ENCODE measurements at places on chromosomes 4 and X. TPM values are rescaled to one million over a fixed set of nuclear protein-coding genes. Genes with fewer than 3 reads are reported as not detected.

Gene CCDC110
- 10.3 TPM for total RNA-seq

- no peaks in the 10 kb centered on the region for H3K36me3 ChIP-seq
- H3K4me1 ChIP-seq = no peaks in the 10 kb centered on the region
- DNase-seq = no peak
- H3K4me3 ChIP-seq = no peak overlapping the region
- no peaks in the 10 kb centered on the region for H3K27me3 ChIP-seq
Observed at GRCh38 chr4:16824278-16824806, 74.1 kb downstream of the LDB2 start.

DNA sequence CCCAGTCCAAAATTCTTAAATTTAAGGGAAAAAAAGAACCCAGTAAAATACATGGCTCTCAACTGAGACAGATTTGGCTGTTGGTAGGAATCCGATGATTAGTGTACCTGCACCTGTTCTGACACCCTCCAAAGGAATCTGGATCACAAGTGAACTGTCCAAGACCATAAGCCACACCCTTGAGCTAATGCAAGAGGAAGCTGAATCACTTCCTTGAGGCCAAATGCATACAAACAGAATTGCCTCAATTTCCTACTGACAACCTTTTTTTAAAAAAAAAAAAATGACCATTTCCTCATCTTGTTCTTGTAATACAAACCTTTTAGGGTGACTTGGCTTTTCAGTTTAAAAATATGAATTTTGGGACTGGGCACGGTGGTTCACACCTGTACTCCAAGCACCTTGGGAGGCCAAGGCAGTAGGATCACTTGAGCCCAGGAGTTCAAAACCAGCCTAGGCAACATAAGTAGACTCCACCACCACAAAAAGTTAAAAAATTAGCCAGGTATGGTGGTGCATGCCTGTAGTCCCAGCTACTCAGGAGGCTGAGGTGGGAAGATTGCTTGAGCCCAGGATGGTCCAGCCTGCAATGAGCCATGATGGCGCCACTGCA, 10.7 kb upstream of the FBXL5 start:
- H3K27me3 ChIP-seq = no peaks in the 10 kb centered on the region
- DNase-seq = no peak
- no peaks in the 10 kb centered on the region for H3K4me1 ChIP-seq

GRCh38 chr4:94334476-94334875, 8.2 kb downstream of the HPGDS start:
- H3K4me1 ChIP-seq = peaks cover 6% of the 10 kb centered on the region
- no peak for DNase-seq
- peak overlapping the region; percentile 54 for H3K27ac ChIP-seq
- H3K4me3 ChIP-seq = no peak overlapping the region

Gene KCND1
- 1.9 TPM for total RNA-seq

- no peak overlapping the region for H3K4me3 ChIP-seq
- no peaks in the 10 kb centered on the region for H3K27me3 ChIP-seq
Observed at GRCh38 chr4:55343887-55344286, 2.2 kb upstream of the SRD5A3 start.

Gene CCDC120
- 12.3 TPM for total RNA-seq

- H3K36me3 ChIP-seq = no peaks in the 10 kb centered on the region
- H3K27ac ChIP-seq = no peak overlapping the region
- no peak for DNase-seq
- H3K27me3 ChIP-seq = no peaks in the 10 kb centered on the region
- no peak overlapping the region for H3K4me3 ChIP-seq
- H3K4me1 ChIP-seq = no peaks in the 10 kb centered on the region
Observed at GRCh38 chr4:183074288-183074990, 24.6 kb upstream of the WWC2 start.

GRCh38 chrX:10325611-10326010, 168.8 kb downstream of the CLCN4 start:
- no peaks in the 10 kb centered on the region for H3K4me1 ChIP-seq
- H3K36me3 ChIP-seq = no peaks in the 10 kb centered on the region
- no peak for DNase-seq
- no peak overlapping the region for H3K27ac ChIP-seq

GRCh38 chr4:153290134-153290533, 54.4 kb upstream of the MND1 start:
- no peaks in the 10 kb centered on the region for H3K36me3 ChIP-seq
- no peak overlapping the region for H3K27ac ChIP-seq
- H3K4me1 ChIP-seq = no peaks in the 10 kb centered on the region

- no peak overlapping the region for H3K27ac ChIP-seq
- no peak overlapping the region for H3K4me3 ChIP-seq
- no peak for DNase-seq
- H3K27me3 ChIP-seq = no peaks in the 10 kb centered on the region
Observed at GRCh38 chrX:19761554-19762295, 125.7 kb downstream of the SH3KBP1 start.

DNA sequence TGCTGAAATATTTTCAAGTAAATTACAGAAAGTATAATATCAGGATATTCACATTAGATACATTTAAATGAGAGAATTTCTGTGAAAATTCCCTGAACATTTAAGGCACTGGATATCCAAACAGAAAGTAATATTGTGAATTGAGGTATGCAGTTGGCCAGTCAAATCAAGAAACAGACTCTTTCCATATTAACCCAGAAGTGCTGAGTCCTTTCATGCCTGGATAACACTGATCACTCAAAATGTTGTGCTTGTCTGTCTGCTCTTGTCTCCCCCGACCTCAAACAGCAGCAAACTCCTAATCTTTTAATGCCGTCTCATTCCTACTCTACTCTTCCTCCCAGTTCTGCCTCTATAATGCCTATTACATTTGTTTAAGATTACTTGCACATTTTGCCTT, 51.2 kb downstream of the TBC1D9 start:
- H3K4me1 ChIP-seq = peaks cover 5% of the 10 kb centered on the region
- no peaks in the 10 kb centered on the region for H3K27me3 ChIP-seq

GRCh38 chr4:142350871-142351270, 495.2 kb downstream of the INPP4B start:
- no peak overlapping the region for H3K27ac ChIP-seq
- H3K4me3 ChIP-seq = no peak overlapping the region
- H3K27me3 ChIP-seq = no peaks in the 10 kb centered on the region

DNA sequence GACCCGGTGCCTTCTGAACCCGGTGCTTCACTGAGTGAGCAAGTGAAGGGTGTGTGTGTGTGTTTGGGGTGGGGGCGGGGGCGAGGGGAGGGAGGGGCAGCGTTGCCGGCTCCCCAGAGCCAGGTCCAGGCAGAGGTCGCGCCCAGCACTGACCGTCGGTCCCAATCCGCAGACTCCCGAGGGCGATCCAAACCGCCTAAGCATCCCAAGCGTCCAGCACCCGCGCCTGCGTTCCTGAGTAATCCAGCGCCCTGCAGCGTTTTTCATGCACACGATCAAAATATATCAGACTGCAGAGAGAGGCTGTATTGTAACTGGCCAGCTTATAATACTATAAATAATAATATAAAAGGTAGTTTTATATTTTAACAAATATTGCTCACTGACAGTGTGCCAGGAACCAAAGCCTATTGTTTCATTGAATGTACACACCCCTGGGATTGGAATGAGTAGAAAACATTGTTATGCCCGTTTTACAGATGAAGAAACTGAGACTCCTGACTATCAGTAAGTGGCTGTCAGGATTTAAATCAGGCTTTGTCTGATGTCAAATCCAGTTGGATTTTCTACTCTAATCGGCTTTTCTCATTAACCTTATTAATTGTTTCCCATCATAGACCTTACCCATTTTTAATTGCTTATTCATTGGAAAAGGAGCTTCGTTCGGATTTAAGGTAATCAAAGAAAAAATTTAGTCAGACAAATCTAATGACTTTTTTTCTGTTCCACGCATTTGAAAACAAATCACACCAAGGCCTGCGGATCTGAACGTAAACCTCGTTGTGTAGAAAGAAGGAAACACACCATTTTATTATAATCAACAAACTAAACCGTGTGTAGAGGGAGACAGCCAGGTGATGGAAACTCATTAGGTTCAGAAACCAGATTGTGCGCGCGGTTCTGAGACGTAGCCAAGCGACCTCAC, 4.0 kb upstream of the NKX3-2 start:
- H3K27ac ChIP-seq = no peak overlapping the region
- H3K4me1 ChIP-seq = no peaks in the 10 kb centered on the region
- no peaks in the 10 kb centered on the region for H3K36me3 ChIP-seq
- H3K27me3 ChIP-seq = peaks cover 20% of the 10 kb centered on the region

GRCh38 chrX:123830309-123830708, 29.5 kb upstream of the XIAP start:
- H3K4me1 ChIP-seq = no peaks in the 10 kb centered on the region
- H3K4me3 ChIP-seq = no peak overlapping the region
- no peaks in the 10 kb centered on the region for H3K27me3 ChIP-seq
- H3K36me3 ChIP-seq = no peaks in the 10 kb centered on the region
- no peak overlapping the region for H3K27ac ChIP-seq

Gene MAGEB3
- not detected for total RNA-seq

DNA sequence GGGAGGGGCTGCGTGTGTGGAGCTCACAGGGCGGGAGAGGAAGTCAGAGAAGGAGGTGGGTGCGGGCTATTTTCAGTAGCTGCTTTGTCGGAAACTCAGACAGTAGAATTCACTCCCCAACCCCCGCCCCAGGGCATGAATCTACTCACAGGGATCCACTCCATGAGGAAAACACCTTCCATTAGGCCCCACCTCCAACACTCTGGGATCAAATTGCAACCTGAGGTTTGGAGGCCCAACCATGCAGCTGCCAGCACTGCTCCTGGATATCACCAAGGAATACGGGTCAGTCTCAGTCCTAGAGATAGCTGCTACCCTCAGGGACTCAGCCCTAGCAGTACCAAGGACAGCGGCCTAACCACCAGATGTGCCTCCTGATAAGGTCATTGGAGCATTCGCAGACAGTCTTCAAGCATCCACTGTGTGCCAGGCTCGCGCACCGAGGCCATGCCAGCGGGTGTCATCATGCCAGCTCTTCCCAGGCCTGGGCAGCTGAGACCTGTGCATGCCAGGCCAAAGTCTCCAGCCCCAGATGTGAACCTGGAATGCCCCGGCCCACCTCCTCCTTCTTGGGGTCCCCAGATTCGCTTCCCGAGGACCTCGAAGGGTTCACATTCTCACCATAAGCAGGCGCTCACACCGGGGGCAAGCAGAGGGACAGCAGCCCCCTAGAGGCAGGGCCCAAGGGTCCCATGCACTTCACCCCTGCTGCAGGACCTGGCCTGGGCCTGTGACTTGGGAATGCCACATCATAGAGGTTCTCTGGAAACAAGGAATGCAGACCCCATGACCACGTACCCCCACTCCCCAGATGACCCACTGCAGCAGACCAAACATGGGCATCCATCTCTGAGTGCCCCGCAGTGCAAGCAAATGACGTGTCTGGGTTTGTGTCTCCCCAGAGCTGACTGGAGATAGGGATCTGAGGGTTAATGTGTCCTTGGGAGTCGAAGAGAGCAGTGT, 102.3 kb downstream of the ADRA2C start:
- H3K27me3 ChIP-seq = peaks cover 25% of the 10 kb centered on the region
- no peaks in the 10 kb centered on the region for H3K4me1 ChIP-seq
- H3K4me3 ChIP-seq = no peak overlapping the region
- no peak for DNase-seq
- H3K36me3 ChIP-seq = no peaks in the 10 kb centered on the region

- no peaks in the 10 kb centered on the region for H3K27me3 ChIP-seq
- no peak for DNase-seq
- H3K36me3 ChIP-seq = no peaks in the 10 kb centered on the region
Observed at GRCh38 chr4:148162991-148163390, 279.2 kb downstream of the NR3C2 start.

- DNase-seq = no peak
- no peaks in the 10 kb centered on the region for H3K36me3 ChIP-seq
- H3K4me1 ChIP-seq = no peaks in the 10 kb centered on the region
Observed at GRCh38 chr4:4991541-4992099, 27.6 kb downstream of the CYTL1 start.

GRCh38 chr4:7434766-7435150, at the start of gene PSAPL1:
Gene PSAPL1, minus strand, starts transcription at chr4:7434930. Its CDS starts 51 bp downstream, at chr4:7434879.
- no peaks in the 10 kb centered on the region for H3K36me3 ChIP-seq
- H3K27me3 ChIP-seq = no peaks in the 10 kb centered on the region
- no peaks in the 10 kb centered on the region for H3K4me1 ChIP-seq
- no peak for DNase-seq
- no peak within 1 kb of the TSS for H3K27ac ChIP-seq
- H3K4me3 ChIP-seq = no peak within 1 kb of the TSS

Gene STPG2
- total RNA-seq = 1.1 TPM

Gene GDPD2
- total RNA-seq = not detected

DNA sequence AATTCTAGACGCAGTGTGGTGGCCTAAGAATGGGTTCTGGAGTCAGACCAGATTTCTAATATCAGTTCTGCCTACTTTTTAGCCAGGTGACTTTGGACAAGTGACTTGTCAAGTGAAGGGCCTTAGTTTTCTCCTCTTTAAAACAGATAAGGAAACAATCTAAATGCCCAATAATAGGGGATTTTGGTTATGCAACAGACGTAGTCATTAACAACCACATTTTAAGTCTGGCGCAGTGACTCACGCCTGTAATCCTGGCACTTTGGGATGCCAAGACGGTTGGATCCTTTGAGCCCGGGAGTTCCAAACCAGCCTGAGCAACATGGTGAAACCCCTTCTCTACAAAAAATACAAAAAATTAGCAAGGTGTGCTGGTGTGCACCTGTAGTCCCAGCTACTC, 2.1 kb upstream of the ZMYM3 start:
- H3K27ac ChIP-seq = no peak overlapping the region
- no peak overlapping the region for H3K4me3 ChIP-seq
- no peaks in the 10 kb centered on the region for H3K27me3 ChIP-seq
- H3K4me1 ChIP-seq = no peaks in the 10 kb centered on the region
- no peaks in the 10 kb centered on the region for H3K36me3 ChIP-seq
- no peak for DNase-seq

DNA sequence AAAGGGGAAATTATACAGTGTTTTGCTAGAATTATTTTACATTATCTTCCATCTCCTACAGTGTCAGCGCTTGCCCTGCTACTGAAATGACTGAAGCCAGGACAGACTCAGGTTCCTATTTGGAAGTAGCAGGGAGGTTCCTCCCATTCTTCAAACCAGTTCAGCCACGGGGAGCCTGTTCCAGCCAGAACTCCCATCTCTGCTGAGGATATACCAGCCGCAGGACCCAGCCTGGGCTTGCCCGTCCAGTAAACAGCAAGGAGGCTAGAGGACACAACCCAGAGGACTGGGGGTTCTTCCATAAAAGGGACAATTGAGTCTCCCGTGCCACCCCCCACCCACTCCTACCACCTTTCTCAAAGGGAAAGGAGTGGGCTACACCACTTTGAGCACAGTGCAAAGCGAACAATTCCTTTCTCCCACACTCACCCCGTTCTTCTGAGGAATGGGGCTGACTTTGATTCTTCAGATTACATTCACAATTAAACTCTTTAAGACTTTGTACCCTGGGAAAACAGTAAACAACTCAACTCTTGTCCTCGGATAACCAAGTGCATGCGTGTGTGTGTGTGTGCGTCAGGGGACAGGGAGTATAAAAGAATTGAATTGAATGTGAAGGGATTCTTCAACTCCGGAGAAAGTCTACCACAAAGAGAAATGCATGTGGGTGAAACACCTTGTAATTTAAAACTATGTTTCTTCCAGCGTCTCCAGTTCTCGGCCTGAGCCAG, 31.0 kb upstream of the PPARGC1A start:
- H3K36me3 ChIP-seq = no peaks in the 10 kb centered on the region
- peak overlapping the region; percentile 4 for H3K27ac ChIP-seq
- no peak overlapping the region for H3K4me3 ChIP-seq
- no peaks in the 10 kb centered on the region for H3K4me1 ChIP-seq
- DNase-seq = peak; percentile 88

Gene ELOVL6
- total RNA-seq = 1.3 TPM

- H3K4me3 ChIP-seq = no peak overlapping the region
- no peaks in the 10 kb centered on the region for H3K4me1 ChIP-seq
- no peaks in the 10 kb centered on the region for H3K27me3 ChIP-seq
- no peak for DNase-seq
- H3K27ac ChIP-seq = no peak overlapping the region
Observed at GRCh38 chr4:35511851-35512250, 732.5 kb downstream of the ARAP2 start.
